Upper lobe of left lung (tissue), 6 donors: ENCODE measurements at places on chromosomes 12 and 14.
A peak's percentile ranks its signal among the peaks of the same experiment; 100 is the strongest.

DNA sequence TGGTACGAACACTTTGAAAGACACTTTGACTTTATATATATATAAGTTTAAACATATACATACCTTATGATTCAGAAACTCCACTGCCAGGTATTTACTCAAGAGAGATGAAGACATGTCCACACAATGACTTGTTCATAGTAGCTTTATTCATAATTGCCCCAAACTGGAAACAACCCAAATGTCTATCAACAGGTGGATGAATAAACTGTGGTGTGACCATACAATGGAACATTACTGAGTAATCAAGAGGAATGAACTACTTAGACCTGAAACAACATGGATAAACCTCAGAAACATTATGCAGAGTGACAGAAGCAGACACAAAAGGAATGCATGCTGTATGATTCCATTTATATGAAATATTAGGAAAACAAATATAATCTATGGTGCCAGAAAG, 71.1 kb downstream of the PPP1R36 start:
- H3K4me3 ChIP-seq, result no peak overlapping the region
- no peak for DNase-seq
- no peaks in the 10 kb centered on the region for H3K27me3 ChIP-seq
- H3K36me3 ChIP-seq, result no peaks in the 10 kb centered on the region
- no peak overlapping the region for H3K27ac ChIP-seq

DNA sequence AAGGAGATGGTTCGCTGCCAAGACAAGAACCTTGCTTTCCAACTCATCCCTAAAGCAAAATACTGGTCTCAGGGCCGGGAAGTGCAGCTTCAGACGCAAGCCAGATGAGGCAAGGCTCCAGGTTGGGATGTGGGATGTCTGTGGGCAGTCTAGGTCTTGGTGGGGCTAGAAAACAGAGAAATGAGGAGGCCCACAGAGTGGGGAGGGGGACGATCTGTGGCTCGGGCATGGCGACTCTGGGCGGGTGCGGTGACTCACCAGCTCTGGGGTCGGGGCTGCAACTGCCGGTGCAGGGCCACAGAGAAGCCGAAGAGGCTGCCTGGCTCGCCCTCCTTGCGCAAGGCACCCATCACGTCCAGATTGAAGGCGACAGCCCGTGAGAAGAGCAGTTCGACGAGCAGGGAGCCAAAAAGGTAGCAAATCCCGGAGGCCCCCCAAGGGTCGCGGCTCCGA, 459 bp downstream of the ITGA7 start:
- no peaks in the 10 kb centered on the region for H3K36me3 ChIP-seq
- peak; percentile 65 for DNase-seq
- H3K4me1 ChIP-seq, result peaks cover 23% of the 10 kb centered on the region
- no peak overlapping the region for H3K27ac ChIP-seq

DNA sequence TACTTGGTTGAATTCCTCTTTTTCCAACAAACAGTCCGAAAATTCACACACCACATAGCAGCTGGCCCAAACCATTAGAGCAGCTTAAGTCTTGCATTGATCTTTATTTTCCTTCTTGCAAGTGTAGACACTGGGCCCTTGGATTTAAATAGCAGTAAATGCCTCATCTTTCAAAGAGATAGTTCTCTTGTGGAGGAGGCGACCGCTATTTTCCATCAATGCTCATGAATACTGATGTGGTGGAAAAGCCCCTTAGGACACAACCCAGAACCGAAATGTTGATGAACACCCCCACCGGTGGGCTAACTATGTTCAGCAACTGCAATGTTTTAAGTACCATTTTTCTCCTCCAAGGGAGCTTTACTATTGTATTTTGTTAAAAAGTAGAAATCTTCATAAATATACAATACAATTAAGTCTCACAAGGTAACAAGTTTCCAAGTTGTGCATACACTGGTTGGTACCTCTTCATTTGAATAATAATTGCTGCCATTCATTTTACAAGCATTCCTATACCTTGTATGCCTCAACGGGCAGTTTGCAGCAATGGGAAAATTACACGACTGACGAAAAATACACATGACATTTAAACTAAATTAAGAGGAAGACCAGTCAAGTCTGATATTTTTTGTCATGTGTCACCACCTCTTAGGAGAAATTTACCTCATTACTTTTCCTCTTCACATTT, 18.0 kb downstream of the NIN start:
- no peak overlapping the region for H3K4me3 ChIP-seq
- H3K27me3 ChIP-seq, result no peaks in the 10 kb centered on the region
- DNase-seq, result no peak
- H3K36me3 ChIP-seq, result no peaks in the 10 kb centered on the region

DNA sequence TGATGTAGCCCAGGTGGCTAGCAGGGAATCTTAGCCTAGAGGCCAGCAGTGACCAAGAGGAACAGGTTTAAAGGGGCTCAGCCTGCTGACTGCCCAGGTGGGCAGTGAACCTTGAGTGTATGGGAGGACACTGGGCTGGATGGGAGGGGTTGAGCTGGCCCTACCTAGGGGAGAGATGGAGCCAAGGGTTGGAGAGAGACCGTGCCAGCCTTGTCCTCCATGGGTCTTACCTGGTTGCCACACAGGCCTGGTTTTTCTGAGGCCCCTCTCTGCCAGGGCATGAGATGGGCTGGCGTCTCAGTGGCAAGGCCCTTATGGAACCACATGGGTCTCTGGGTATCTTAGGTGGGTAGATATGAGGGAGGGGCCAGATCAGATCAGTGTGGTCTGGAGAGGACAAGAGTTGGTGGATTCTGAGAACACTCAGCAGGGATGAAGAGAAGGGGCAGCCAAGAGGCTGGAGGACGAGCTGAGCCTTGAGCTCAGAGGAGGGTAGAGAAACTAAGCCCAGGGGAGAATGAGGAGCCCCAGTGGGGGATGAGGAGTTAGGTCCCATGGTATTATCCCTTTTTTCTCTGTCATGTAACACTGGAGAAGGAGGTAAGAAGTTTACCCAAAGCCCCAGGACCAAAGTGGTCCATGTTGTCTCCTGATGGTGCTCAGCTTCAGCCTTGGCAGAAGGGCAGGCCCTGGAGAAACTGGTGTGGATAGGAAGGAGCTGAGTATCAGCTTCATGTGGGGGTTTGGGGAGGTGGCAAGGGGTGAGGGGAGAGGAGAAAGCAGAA, 3.7 kb downstream of the GZMB start:
- H3K36me3 ChIP-seq, result no peaks in the 10 kb centered on the region
- H3K4me1 ChIP-seq, result no peaks in the 10 kb centered on the region
- no peaks in the 10 kb centered on the region for H3K27me3 ChIP-seq
- H3K4me3 ChIP-seq, result no peak overlapping the region
- no peak overlapping the region for H3K27ac ChIP-seq
- no peak for DNase-seq

DNA sequence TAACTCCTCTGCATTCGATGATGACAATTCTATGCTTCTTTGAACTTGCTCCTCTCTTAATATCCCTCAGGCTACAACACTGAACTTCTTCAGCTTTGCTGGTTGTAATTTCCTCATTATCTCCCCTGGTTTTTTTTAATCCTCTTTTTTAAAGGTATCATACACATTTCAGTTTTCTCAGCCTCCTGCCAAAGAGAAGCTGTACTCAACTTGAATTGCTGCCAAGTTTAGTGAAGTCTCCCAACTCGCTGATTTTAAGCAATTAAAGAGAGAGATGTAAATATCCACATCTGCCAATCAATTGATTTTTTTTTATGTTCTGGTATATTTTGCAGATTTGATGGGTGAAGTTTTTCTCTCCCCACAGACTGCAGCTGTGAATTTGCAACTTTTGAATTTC, 817.8 kb downstream of the GALC start:
- no peaks in the 10 kb centered on the region for H3K36me3 ChIP-seq
- DNase-seq, result no peak
- no peaks in the 10 kb centered on the region for H3K4me1 ChIP-seq
- H3K27me3 ChIP-seq, result no peaks in the 10 kb centered on the region
- H3K4me3 ChIP-seq, result no peak overlapping the region
- H3K27ac ChIP-seq, result no peak overlapping the region

DNA sequence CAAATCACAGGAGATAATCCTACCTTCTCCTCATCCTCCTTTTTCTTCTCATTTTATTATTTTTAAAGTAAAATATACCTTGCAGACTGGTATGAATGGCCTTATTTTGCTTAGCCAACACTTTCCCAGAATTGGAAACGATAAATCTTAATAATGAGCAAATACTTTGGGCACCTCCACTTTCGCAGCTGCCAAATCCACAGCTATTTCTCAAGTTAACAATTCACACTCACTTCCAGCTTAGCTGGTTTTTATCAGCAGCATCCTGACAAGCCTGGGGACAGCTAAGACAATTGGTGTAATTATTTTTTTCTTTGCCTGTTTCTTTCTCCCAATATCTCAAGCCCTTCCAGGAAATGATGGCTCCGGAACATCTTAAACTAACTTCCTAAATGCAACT, 867.5 kb upstream of the TMEM132C start:
- DNase-seq, result no peak
- H3K4me1 ChIP-seq, result no peaks in the 10 kb centered on the region
- H3K4me3 ChIP-seq, result no peak overlapping the region
- no peak overlapping the region for H3K27ac ChIP-seq

DNA sequence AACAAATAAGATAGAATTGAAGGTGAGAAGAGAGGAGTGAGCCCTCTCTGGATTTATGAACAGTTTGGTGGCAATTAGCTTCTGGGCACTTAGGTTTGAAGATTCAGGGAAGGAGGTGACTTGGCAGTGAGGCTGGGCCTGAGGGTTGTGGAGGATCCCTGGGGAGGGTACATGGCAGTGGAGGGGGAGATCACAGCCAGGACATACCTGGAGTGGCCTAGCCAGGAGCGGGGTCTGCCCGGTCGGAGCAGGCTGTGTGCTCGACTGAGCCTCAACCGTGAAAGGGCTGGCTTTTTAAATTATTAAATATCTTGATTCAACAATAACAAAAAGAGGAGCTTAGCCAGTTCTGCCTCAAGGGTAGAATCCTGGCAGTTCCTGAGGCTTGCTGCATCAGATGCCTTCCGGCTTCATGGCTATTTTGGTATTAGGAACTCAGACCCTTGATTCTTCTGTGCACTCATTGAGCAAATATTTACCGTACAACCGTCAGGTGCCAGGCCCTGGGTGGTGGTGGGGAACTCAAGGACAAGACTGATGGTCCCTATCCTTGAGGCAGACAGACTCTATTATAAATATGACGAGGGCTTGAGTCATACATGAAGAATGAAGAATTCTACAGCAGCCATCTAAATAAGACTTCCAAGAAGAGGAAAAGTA, 73.4 kb downstream of the SPTB start:
- H3K4me1 ChIP-seq, result peaks cover 13% of the 10 kb centered on the region
- no peak overlapping the region for H3K4me3 ChIP-seq
- no peaks in the 10 kb centered on the region for H3K27me3 ChIP-seq
- H3K36me3 ChIP-seq, result no peaks in the 10 kb centered on the region

DNA sequence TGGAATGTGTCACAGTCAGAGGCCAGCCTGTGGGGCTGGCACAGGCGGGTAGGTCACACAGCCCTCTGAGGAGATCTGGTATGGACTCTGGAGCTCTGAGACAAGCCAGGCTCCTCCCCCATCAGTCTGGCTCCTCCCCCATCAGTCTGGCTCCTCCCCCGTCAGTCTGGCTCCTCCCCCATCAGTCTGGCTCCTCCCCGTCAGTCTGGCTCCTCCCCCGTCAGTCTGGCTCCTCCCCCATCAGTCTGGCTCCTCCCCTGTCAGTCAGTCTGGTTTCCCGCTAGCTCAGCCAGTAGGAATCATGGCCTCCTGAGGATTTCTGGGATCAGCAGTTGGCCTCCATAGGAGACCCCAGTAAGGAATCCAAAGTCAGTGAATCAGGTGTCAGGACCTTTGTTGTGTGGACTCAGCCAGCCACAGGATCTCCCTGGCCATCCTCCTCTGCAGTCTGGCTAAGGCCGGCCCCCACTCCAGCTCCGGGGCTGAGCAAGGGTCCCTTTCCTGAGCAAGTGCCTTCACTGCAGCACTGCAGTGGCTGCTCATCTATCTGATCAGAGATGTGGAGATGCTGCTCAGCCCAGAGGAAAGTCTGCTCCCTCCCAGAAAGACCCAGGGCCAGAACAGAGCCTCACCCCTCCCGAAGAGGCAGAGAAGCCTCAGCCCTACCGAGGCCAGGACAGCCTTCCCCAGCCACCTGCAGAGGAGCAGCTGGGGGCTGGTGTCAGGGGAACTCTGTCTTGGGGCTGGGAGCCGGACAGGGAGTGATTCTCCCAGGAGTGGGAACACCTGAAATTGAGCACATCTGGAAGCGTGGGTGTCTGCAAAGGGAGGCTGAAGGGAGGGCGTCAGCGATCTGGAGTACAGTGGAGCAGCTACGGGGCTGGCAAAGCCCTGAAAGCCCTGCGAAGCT, 35.7 kb downstream of the IQSEC3 start:
- no peaks in the 10 kb centered on the region for H3K4me1 ChIP-seq
- no peaks in the 10 kb centered on the region for H3K27me3 ChIP-seq
- no peaks in the 10 kb centered on the region for H3K36me3 ChIP-seq
- no peak for DNase-seq
- no peak overlapping the region for H3K27ac ChIP-seq
